ENCODE measurements at places on chromosomes 13 and 19.

DNA sequence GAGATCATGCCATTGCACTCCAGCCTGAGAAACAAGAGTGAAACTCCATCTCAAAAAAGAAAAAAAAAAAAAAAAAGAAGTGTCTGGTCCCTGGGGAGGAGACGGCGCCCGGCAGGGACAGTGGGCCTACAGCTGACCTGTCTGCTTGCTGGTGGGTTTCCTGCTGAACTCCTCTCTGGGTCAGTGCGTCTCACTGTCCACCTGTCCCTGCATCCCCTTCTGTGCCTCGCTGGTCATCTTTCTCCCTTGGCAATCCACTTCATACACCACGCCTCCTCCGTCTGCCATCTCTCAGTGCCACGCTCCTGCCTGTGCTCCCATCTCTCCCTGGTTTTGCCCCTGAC is 63.4 kb downstream of the ACSBG2 start:
- no peak for DNase-seq

GRCh38 chr13:97286317-97287046 is 64.3 kb downstream of the MBNL2 start:
- no peak for DNase-seq

DNA sequence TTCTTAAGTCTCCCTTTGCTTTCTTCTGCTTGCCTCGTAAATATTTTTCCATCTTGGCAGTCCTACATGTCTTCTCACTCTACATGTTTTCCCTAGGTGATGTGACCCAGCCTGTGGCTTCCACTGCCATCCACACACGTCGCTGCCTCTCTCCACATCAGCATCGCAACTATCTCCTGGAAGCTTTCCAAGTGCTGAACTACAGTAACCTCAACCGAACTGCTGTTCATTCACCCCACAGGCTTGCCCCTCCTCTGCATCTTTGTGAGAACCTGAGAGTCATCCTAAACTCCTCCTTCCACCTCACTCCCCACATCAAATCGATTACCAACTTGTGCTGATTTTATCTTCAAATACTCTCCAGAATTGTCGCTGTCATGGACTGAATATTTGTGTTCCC is 41.2 kb upstream of the USPL1 start:
- no peak for DNase-seq

DNA sequence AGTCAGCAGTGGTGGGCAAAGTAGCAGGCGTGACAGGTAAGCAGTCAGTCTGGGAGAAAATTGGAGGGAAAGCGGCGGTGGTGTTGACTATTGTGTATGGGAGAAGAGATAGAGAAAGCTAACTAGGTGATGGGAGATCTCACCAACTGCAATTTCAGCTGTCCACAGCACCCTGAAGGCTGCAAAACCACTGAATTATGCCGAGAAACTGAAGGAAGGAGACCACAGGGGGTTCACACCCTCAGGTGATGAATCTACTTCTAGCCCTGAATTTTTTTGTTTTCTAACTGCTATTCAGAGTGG is 631.5 kb downstream of the UQCRFS1 start:
- DNase-seq = no peak

DNA sequence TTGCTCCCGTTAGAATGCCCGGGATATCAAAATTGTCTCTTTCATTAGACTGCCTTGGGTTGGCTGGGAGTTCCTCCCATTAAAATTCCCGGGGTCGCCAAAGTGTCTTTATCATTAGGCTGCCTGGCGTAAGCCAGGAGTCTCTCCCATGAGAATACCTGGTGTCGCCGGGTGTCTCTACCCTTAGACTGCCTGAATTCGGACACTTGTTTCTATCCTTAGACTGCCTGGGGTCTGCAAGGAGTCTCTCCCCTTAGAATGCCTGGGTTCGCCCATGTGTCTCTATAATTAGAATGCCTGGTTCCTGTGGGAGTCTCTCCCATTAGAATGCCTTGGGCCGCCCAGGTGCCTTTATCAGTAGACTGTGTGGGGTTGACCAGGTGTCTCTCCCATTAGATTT is 1538.2 kb downstream of the UQCRFS1 start:
- DNase-seq = no peak

GRCh38 chr19:40801426-40802299 is 2.7 kb downstream of the EGLN2 start:
- no peak for DNase-seq

DNA sequence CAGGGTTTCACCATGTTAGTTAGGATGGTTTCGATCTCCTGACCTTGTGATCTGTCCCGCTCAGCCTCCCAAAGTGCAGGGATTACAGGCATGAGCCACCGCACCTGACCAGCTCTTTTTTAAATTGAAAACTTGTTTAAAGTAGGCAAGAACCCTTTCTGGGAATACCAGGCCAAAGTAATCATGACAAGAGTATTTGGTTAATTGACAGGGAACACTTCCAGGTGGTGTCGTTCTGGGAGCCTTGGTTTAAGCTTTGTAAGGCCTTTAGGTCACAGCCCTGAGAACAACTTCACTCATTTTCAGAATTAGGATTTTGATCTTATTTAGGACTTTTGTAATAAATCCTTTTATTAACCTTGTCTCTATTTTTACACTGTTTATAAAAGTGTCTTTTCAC is 115.2 kb downstream of the LMO7 start:
- DNase-seq = no peak
